ENCODE measurements at places on chromosomes 11 and 22. TPM values are rescaled to one million over a fixed set of nuclear protein-coding genes. Genes with fewer than 3 reads are reported as not detected.

Gene KCNE3
- 0.14 TPM for polyA plus RNA-seq

DNA sequence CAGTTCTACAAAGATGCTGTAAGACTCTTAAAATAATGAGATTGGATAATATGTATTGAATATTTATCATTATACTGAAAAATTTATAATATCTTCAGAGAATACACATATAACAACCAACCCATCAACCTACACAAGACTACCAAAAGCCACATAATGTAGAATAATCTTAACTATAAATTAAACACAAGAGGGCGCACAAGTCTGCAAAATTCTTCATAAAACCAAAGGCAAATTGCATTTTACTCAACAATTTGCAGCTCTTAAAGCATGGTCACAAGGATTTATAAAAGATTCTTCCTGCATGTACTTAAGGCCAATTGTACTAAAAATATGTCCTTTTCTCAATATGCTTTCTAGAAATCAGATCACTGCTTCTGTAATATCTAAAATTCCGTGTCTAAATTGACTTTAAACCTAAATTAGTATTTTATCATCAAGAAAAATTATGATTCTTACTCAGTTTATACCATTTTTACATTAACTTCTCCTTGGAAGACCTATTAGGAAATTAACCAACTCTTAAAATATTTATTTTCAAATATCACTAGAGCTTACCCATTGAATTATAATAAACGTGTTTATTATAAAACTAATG, 79.0 kb downstream of the TTC28 start:
- peak; percentile 62 for DNase-seq
- H3K36me3 ChIP-seq = no peaks in the 10 kb centered on the region
- no peak overlapping the region for H3K4me3 ChIP-seq
- H3K4me1 ChIP-seq = no peaks in the 10 kb centered on the region

DNA sequence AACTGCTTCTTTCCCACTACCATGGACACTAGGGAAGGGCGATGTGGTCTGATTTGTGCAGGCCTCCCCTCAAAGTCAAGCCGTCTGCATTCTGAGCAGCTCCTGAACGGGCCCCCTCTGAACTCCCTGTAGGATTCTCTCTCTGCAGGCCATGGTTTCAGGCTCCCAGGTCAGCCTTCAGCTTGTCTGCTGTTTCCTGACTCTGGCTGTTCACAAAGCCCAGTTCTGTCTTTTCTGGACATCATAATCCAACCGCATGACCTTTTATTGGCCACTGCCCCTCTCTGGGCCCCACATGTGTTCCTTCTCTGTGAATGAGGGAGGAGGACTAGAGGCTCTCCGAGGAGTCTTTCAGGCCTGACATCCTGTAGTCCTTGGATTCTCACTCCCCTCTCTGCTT, 161.0 kb downstream of the FEZ1 start:
- no peaks in the 10 kb centered on the region for H3K36me3 ChIP-seq
- no peak overlapping the region for H3K27ac ChIP-seq
- H3K27me3 ChIP-seq = no peaks in the 10 kb centered on the region
- DNase-seq = no peak

DNA sequence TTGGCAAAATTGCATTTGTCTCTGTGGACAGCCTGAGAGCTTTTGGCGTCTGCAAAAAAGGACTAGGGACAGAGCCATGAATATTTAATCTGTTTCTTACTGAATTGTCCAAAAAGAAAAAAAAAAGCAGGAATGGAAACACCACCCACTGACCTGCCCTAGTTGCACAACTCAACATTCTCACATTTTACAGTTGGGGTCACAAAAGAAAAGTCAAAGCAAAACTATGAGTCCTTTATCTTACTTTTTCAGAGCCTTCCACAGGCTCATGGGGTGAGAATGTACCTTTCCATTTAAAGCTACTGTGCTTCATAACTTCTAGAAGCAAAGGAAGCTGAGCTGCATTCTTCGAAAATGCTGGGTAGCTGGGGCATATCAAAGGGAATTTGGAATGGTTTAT, 225.7 kb downstream of the FAM76B start:
- no peak overlapping the region for H3K27ac ChIP-seq
- no peaks in the 10 kb centered on the region for H3K27me3 ChIP-seq
- no peaks in the 10 kb centered on the region for H3K36me3 ChIP-seq

DNA sequence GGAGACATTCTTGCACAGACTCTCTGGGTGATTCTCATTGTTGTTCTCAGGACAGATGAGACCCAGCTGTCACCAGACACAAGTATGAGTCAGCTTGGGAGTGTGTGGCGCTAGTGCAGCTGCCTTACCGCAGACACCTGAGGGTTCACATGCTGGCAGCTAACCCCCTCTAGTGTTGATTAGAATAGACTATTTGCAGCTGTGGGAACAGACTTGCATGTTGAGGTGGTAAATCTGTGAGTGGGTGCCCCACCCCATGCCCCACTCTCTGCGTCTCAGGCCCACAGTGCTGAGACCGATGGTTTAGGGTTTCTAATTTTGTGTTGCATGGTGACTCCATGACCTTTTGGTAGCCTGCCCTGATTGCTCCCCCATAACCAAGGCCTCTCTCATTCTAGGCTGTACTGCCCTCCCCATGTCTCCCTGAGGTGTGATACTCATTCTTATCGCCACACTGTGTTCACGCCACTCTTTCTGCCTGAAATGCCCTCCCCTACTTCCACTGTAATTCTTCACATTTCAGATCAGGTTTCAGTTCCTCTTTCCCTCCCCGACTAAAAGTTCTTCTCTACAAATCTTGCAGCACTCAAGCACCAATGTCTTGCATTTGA, 73.7 kb upstream of the KIRREL3 start:
- no peak overlapping the region for H3K4me3 ChIP-seq
- no peak overlapping the region for H3K27ac ChIP-seq
- H3K36me3 ChIP-seq = no peaks in the 10 kb centered on the region
- no peaks in the 10 kb centered on the region for H3K4me1 ChIP-seq
- H3K27me3 ChIP-seq = no peaks in the 10 kb centered on the region

DNA sequence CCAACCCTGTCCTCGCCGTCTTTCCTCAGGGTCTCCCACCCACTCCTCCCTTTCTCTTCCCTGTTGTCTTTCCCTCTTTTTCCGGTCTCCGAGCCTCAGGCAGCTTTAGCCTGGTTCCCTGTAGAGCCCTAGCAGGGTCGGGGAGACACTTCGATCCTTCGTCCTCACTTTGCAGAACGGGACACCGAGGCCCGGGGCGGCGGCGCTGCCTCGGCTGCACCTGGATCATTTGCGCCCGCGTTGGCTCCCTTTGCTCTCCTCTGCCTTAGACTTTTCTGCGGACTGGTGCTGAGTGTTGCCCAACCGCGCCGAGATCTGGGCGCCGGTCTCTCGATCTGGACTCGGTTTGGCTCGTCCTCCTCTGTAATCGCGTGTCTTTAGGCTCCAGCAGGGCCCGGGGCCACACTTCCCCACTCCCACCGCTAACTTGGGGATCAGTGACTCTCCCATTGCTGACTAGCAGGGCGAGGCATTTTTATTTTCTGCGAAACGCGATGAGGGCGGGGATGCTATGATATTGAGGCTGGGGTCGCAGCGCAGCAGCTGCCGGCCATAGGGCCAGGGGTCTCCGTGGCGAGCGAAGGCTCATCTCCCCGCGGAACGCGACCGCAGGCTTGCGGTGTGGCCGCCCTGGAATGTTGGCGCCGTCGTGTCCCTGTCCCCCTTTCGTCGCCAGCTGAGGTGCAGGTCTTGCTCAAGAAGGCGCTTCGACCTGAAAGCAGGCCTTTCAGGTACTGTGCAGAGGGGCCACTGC, 1.6 kb upstream of the E2F8 start:
- no peaks in the 10 kb centered on the region for H3K36me3 ChIP-seq
- peaks cover 20% of the 10 kb centered on the region for H3K4me1 ChIP-seq
- no peak overlapping the region for H3K27ac ChIP-seq
- H3K27me3 ChIP-seq = peaks cover 3% of the 10 kb centered on the region
- DNase-seq = peak; percentile 4

DNA sequence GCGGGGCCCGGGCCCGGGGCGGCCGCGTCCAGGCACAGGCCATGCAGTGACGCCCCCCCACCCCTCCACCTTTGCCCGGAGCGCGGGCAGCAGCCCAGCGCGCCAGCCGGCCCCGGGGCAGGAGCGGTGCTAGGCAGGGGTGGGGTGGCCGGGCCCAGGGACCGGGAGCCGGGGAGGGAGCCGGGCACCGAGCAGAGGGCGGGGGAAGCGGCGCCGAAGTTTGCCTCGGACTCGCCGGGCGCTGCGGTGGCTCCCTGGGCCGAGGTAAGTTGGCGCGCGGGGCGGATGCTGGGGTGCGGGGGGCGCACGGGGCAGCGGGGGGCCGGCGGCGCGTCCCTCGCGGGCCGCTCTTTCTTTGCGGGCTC, 332 bp downstream of the TEAD1 start:
- H3K27me3 ChIP-seq = peaks cover 56% of the 10 kb centered on the region
- no peaks in the 10 kb centered on the region for H3K36me3 ChIP-seq
- peak; percentile 7 for DNase-seq
- peaks cover 10% of the 10 kb centered on the region for H3K4me1 ChIP-seq
- H3K27ac ChIP-seq = no peak overlapping the region

DNA sequence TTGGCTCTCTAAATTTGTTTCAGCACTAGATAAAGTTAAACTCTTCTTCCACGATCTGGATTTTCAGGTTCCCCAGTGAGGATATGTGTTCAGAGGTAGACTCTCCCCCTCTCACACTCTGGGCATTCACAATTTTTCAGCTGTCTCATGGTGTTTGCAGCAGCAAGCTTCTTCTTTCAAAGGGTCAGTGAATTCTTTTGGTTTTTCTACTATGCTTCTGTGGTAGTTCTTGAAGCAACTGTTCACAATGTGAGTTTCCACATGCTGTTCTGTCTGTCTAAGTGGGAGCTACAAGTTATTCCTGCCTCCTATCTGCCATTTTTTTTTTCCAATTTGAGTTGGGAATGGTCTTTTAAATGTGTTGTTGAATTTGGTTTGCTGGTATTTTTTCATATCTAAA, 25.4 kb downstream of the CNTF start:
- H3K27ac ChIP-seq = no peak overlapping the region
- no peak for DNase-seq
- no peak overlapping the region for H3K4me3 ChIP-seq
- no peaks in the 10 kb centered on the region for H3K4me1 ChIP-seq
- no peaks in the 10 kb centered on the region for H3K27me3 ChIP-seq
- H3K36me3 ChIP-seq = no peaks in the 10 kb centered on the region

DNA sequence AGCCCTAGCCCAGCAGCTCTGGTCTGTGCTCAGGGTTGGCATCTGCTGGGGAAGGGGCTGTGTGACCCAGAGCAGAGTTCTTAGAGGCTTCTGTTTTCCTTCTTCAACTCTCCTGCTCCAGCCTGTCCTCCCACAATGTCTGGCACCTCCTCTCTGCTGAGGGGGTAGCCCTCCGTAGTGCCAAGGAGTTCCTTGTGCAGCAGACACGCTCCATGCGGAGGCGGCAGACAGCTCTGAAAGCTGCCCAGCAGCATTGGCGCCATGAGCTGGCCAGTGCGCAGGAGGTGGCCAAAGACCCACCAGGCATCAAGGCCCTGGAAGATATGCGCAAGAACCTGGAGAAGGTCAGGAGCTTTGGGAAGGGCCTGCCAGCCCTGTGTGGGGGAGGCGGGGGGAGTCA, 69.3 kb downstream of the CEP164 start:
- H3K36me3 ChIP-seq = peaks cover 60% of the 10 kb centered on the region
- H3K27ac ChIP-seq = no peak overlapping the region
- DNase-seq = no peak
- H3K4me1 ChIP-seq = no peaks in the 10 kb centered on the region

- DNase-seq = no peak
- H3K4me3 ChIP-seq = no peak overlapping the region
- no peak overlapping the region for H3K27ac ChIP-seq
- H3K36me3 ChIP-seq = no peaks in the 10 kb centered on the region
Measured at GRCh38 chr11:119421351-119421750, 1.6 kb downstream of the THY1 start.

DNA sequence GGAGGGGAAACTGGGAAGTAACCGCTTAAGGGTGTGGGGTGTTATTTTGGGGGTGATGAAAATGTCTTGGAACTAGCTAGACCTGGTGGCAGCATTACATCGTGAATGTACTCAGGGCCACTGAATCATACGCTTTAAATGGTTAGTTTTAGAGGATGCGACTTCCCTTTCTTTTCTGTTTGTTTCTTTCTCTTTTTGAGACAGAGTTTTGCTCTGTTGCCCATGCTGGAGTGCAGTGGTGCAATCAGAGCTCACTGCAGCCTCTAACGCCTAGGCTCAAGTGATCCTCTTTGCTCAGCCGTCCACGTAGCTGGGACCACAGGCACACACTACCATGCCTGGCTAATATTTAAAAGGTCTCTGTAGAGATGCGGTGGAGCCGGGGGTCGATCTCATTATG, 5.6 kb upstream of the MIAT start:
- no peaks in the 10 kb centered on the region for H3K36me3 ChIP-seq
- no peak for DNase-seq
- no peak overlapping the region for H3K4me3 ChIP-seq

DNA sequence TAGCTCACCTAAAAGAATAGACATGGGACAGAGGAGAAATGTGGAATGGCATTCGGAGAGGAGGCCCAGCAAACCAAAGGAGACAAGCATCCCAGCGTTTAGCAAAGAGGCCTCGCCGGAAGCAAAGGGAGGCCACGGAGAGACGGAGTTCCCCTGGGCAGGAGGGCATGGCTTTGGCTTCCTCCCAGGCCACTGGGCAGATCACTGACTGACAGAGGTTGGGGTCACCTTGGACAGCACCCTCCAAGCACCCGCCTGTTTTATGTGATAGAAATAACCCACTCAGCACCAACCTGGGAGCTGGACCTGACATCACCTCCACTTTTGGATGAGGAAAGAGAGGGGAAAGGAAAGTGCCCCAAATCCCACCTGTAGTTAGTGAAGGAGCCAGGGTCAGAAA, 434.1 kb downstream of the BRD1 start:
- no peak for DNase-seq
- H3K27me3 ChIP-seq = no peaks in the 10 kb centered on the region
- no peaks in the 10 kb centered on the region for H3K4me1 ChIP-seq
- H3K27ac ChIP-seq = no peak overlapping the region
- no peaks in the 10 kb centered on the region for H3K36me3 ChIP-seq

DNA sequence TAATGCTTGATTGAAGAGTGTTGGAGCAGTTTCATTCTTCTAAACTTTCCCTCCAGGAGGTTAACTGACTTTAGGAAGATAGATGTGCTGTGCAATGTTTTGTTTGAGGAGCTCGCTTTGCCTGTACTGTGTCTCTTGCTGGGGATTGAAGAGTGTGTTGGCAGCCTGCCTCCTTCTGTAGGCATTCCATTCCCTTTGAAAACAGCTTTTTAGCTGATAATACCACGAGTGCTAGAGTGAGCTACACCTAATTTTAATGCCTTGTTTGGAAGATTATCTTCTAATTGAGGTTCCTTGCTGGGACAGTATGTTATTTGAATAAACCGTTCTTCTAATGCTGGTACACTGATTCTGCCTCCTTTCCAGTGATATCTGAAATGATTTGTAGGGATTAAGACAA, 7.2 kb downstream of the DDX10 start:
- H3K27ac ChIP-seq = no peak overlapping the region
- no peak overlapping the region for H3K4me3 ChIP-seq
- H3K36me3 ChIP-seq = peaks cover 27% of the 10 kb centered on the region
- no peak for DNase-seq

- H3K27me3 ChIP-seq = no peaks in the 10 kb centered on the region
- H3K4me1 ChIP-seq = no peaks in the 10 kb centered on the region
- H3K4me3 ChIP-seq = no peak overlapping the region
- H3K27ac ChIP-seq = no peak overlapping the region
- DNase-seq = no peak
- H3K36me3 ChIP-seq = no peaks in the 10 kb centered on the region
Measured at GRCh38 chr11:10116588-10116987, 177.4 kb downstream of the SBF2 start.

All from CD4-positive, CD25-positive, alpha-beta regulatory T cell (primary cell).